ENCODE measurements at places on chromosomes 3 and 15. TPM values are rescaled to one million over a fixed set of nuclear protein-coding genes. Genes with fewer than 3 reads are reported as not detected.

Gene SEMA3G
- not detected for total RNA-seq

Gene P3H2
- 74.4 TPM for total RNA-seq

Gene VIPR1
- total RNA-seq: not detected

Gene ETV5
- total RNA-seq: 25.3 TPM

Gene SEMA3F
- total RNA-seq: 9.2 TPM

- no peak for DNase-seq
- no peaks in the 10 kb centered on the region for H3K4me1 ChIP-seq
- H3K27ac ChIP-seq: no peak overlapping the region
- H3K27me3 ChIP-seq: no peaks in the 10 kb centered on the region
These were observed 84.1 kb upstream of the ICE2 start for GRCh38 chr15:60563066-60563465.

- no peaks in the 10 kb centered on the region for H3K27me3 ChIP-seq
- H3K4me3 ChIP-seq: no peak overlapping the region
- H3K36me3 ChIP-seq: no peaks in the 10 kb centered on the region
- no peak overlapping the region for H3K27ac ChIP-seq
- no peaks in the 10 kb centered on the region for H3K4me1 ChIP-seq
These were observed 713.3 kb upstream of the CBLB start for GRCh38 chr3:106582151-106582550.

DNA sequence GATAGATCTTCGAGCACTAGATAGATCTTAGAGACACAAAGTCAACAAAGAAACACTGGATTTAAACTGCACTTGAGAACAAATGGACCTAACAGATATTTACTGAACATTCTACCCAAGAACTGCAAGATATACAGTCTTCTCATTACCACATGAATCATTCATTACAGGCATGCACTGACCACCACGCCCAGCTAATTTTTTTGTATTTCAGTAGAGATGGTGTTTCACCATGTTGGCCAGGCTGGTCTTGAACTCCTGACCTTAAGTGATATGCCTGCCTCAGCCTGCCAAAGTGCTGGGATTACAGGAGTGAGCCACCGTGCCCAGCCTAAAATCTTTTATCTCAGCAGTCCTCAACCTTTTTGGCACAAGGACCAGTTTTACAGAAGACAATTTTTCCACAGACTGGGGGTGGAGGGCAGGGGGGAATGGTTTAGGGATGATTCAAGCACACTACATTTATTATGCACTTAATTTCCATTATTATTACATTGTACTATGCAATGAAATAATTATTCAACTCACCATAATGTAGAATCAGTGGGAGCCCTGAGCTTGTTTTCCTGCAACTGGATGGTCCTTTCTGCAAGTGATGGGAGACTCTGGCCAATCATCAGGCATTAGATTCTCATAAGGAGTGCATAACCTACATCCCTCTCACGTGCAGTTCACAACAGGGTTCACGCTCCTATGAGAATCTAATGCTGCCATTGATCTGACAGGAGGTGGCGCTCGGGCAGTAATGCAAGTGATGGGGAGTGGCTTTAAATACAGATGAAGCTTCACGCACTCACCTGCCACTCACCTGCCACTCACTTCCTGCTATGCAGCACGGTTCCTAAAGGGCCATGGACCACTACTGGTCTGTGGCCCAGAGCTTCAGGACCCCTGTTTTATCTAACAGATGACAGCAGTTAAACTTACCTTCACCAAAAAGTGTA is 21.7 kb downstream of the CSNK1G1 start:
- H3K27me3 ChIP-seq: no peaks in the 10 kb centered on the region
- no peak overlapping the region for H3K4me3 ChIP-seq
- H3K4me1 ChIP-seq: peaks cover 2% of the 10 kb centered on the region
- DNase-seq: peak; percentile 21
- H3K27ac ChIP-seq: no peak overlapping the region

- no peaks in the 10 kb centered on the region for H3K36me3 ChIP-seq
- DNase-seq: no peak
- no peak overlapping the region for H3K27ac ChIP-seq
- no peaks in the 10 kb centered on the region for H3K4me1 ChIP-seq
These were observed 80.2 kb upstream of the TP63 start for GRCh38 chr3:189551007-189551406.

DNA sequence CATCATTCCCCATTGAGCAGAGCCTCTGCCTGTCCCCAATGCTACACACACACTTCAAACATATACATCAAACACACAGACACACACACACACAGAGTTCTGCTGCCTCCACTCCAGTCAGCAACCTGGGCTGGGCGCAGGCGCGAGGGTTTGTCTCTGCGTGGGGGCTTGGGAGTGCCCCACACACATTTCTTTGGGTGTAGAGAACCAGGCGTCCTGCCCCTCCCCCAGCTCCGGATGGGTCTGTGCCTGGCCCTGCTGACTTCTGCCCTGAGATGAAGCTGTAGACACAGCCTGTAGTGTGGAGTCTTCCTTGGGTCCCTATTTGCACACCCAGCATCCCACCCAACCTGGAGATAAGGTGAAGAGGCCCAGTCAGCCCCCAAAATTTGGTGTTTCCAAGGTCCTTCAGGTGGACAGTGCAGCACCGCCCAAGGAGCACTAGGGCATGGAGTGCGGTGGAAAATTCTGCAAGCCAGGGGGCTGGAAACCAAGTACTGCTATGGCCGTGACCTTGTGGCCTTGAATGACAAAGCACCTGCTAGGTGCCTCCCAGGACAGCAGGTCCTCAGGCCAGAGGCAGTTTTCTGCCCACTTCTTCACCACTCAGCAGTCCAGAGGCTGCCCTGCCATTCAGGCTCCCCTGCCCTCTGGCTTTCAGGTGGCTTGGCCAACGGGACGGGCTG is 26.8 kb downstream of the FBXW12 start:
- H3K36me3 ChIP-seq: peaks cover 4% of the 10 kb centered on the region
- no peak for DNase-seq
- H3K27me3 ChIP-seq: peaks cover 11% of the 10 kb centered on the region
- H3K4me1 ChIP-seq: peaks cover 7% of the 10 kb centered on the region
- H3K4me3 ChIP-seq: no peak overlapping the region
- H3K27ac ChIP-seq: no peak overlapping the region

DNA sequence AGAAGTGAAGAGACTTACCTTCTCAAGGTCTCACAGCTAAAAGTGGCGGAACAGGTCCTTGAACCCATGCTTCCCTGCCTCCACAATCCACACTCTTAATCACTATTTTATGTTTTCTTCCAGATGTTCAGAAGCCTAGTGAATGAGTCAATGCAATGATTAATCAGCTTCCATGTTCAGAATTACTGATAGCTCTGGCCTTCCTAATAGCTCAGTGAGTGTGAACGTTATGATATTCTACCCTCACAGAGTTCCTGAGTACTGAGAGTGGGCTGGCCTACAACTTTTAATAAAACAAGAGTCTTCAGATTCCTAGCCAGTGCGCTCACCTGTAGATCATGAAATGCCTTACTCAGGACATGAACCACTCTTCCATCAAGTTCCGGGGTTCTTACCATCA is 443.0 kb upstream of the ADAMTS9 start:
- H3K4me1 ChIP-seq: no peaks in the 10 kb centered on the region
- H3K27me3 ChIP-seq: no peaks in the 10 kb centered on the region
- no peak overlapping the region for H3K4me3 ChIP-seq
- H3K36me3 ChIP-seq: no peaks in the 10 kb centered on the region
- no peak for DNase-seq
- no peak overlapping the region for H3K27ac ChIP-seq

DNA sequence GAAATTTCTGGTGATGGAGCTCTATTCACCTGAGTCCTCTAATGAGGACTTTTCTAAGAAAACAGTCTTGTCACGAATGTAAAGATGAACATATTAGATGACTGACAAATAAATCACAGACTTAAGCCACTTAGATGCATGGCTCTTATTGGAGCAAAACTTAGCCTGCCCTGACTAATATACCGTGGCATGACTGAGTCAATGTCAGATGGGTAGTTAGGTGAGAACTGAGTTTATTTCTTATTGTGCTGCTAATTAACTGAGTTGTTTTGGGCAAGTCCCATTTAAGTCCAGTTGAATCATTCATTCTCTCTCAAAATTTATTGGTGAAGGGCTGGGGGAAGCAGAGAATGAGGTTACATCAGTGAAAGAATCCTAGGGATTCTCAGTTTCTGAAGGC is 459.8 kb downstream of the MCTP2 start:
- no peaks in the 10 kb centered on the region for H3K36me3 ChIP-seq
- H3K4me1 ChIP-seq: no peaks in the 10 kb centered on the region
- H3K4me3 ChIP-seq: no peak overlapping the region
- no peak overlapping the region for H3K27ac ChIP-seq

GRCh38 chr15:49675041-49675440 is 54.2 kb downstream of the DTWD1 start:
- H3K36me3 ChIP-seq: no peaks in the 10 kb centered on the region
- H3K27me3 ChIP-seq: no peaks in the 10 kb centered on the region
- no peak overlapping the region for H3K27ac ChIP-seq
- peaks cover 4% of the 10 kb centered on the region for H3K4me1 ChIP-seq

DNA sequence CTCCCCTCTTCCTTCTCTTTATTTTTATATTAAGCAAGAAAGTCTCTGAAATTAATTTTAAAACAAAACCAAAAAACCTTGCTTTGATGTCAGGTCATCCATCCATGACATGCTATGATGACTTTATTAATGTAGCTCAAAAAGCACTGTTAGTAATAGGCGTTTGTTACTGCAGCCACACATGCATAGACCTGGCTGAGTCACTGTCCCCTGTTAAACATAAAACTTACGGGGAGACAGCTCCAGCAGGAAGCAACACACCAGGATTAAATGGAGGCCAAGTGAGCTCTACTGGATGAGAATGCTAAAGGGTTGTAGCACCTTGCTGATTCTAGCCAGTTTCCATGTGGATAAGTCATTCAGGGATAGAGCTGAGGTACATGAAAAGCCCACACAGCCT is 661.1 kb downstream of the MAGI1 start:
- H3K27ac ChIP-seq: no peak overlapping the region
- DNase-seq: no peak
- H3K36me3 ChIP-seq: peaks cover 11% of the 10 kb centered on the region
- H3K4me3 ChIP-seq: no peak overlapping the region
- no peaks in the 10 kb centered on the region for H3K4me1 ChIP-seq

GRCh38 chr3:63910891-63911290 is 1.3 kb downstream of the SCAANT1 start:
- no peak overlapping the region for H3K4me3 ChIP-seq
- no peaks in the 10 kb centered on the region for H3K27me3 ChIP-seq
- H3K36me3 ChIP-seq: peaks cover 4% of the 10 kb centered on the region
- DNase-seq: peak; percentile 59

DNA sequence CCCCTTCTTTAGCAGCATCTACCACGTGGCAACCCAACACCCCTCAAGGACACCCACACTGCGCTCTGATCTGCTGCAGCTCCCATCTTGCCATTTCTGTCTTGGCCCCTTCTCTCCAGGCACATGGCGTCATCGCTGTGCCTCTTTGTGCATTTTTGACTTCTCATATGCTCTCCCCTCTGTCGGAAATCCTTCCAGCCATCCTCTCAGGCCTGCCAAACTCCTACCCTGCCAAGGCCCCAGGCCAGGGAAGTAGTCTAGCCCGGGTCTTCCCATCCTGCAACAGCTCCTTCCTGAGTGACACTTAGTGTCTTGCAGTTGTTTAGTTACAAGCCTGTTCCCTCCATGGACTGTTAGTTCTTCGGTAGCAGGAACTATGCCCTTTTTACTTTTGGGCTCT is 34.0 kb upstream of the CTXND1 start:
- H3K36me3 ChIP-seq: no peaks in the 10 kb centered on the region
- H3K27ac ChIP-seq: no peak overlapping the region
- no peak for DNase-seq
- no peak overlapping the region for H3K4me3 ChIP-seq
- H3K4me1 ChIP-seq: no peaks in the 10 kb centered on the region
- H3K27me3 ChIP-seq: peaks cover 35% of the 10 kb centered on the region

- H3K27me3 ChIP-seq: no peaks in the 10 kb centered on the region
- H3K4me1 ChIP-seq: peaks cover 1% of the 10 kb centered on the region
- H3K27ac ChIP-seq: no peak overlapping the region
- no peaks in the 10 kb centered on the region for H3K36me3 ChIP-seq
- no peak for DNase-seq
- H3K4me3 ChIP-seq: no peak overlapping the region
These were observed 67.7 kb upstream of the CDV3 start for GRCh38 chr3:133505813-133506212.

GRCh38 chr3:143288944-143289343 is 169.4 kb downstream of the CHST2 start:
- peaks cover 8% of the 10 kb centered on the region for H3K27me3 ChIP-seq
- no peak overlapping the region for H3K4me3 ChIP-seq
- no peak overlapping the region for H3K27ac ChIP-seq
- no peak for DNase-seq

DNA sequence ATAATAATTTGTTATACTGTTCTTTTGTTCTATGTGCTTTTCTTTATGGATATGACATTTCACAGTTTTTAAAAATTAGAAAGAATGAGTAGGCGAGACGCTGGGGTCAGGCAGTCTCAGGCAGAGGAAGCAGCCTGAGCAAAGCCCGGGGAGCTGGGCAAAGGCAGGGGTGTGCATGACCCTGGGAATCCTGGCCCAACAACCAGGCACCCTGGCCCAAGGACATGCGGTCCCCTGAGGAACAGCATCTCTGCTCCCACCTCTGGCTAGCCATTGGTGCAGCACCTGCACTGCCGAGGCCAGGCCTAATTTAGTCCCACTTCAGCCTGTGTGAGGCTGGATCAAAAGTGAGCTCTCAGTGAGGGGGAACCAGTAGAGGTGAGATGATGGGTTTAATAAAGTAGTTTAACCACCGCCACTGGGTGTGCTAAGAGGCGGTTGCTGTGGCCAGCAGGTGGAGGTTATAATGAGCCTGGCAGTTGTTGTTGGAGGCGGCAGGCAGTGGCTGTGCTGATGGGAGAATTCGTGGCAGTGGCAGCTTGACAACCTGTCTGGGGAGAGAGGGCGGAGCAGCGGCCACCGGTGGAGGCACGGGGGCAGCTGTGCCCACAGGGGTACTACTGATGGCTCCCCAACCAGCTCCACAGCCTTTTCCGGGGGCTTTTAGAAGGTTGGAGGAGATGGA is 41.5 kb downstream of the PRKCD start:
- no peaks in the 10 kb centered on the region for H3K27me3 ChIP-seq
- H3K27ac ChIP-seq: no peak overlapping the region
- H3K4me1 ChIP-seq: no peaks in the 10 kb centered on the region
- no peaks in the 10 kb centered on the region for H3K36me3 ChIP-seq

DNA sequence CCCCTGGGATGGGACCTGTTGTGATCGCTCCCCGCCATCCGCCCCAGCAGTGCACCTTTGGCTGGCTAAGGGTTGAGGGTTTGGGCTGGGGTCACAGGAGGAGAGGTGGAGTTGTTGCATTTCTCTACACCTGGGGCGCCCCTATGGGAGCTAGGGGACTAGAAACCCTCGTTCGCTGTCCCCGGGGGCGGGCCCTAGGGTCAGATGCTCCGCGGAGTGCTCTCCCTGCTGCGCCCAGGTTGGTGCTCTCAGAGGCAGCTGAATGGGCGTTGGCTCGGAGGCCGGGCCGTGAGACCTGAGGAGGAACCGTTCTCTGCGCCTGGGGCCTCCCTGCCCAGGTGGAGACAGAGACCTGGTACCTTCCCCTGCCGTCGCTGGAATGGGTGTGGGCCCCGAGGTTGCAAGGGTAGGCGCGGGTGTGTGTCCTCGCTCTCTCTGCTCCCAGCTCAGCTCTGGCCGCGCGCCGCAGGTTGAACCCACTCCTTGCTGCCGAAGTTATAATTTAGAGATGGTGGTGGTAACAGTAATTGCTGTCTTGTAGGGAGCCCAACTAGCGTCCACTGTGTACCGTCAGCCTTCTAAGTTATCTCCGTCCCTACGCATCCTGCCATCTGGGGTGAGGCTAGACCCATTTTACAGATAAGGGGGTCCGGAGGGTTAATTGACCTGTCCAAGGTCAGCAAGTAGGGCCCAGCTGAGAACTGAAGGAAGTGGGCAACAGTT is 965 bp downstream of the FLNB start:
- DNase-seq: no peak
- no peaks in the 10 kb centered on the region for H3K36me3 ChIP-seq
- H3K4me1 ChIP-seq: peaks cover 24% of the 10 kb centered on the region
- H3K27me3 ChIP-seq: no peaks in the 10 kb centered on the region

Measured in IMR-90 (cell line).